Amygdala (tissue), 56 donors: ENCODE measurements at places on chromosomes 1 and 21.

GRCh38 chr1:6035719-6036118 lies 10.0 kb upstream of the KCNAB2 start:
- no peak for DNase-seq

- DNase-seq, result no peak
These were observed 41.7 kb downstream of the FMO4 start for GRCh38 chr1:171355727-171356126.

GRCh38 chr1:48026275-48026674 lies 29.1 kb upstream of the TRABD2B start:
- no peak for DNase-seq

DNA sequence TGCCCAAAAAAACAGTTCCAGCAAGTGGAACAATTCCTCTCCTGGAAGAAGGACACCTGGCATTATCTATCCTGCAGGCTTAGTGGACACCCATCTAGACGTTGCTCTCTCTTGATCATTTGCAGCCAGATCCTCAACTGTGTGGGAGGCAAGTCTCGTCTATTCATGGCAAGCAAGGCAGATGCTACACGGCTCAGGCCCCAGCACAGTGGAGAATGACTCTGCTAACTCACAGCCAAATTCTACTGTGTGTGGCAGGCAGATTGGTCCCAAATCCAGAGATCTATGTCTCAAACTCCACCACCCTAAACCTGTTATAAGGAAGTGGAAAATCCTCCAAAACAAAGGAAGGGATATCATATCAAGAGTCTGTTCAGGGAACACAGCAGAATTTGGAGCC lies 7.0 kb downstream of the TNNT2 start:
- no peak for DNase-seq

- DNase-seq, result no peak
These were observed 29.6 kb upstream of the AGL start for GRCh38 chr1:99820546-99820945.

DNA sequence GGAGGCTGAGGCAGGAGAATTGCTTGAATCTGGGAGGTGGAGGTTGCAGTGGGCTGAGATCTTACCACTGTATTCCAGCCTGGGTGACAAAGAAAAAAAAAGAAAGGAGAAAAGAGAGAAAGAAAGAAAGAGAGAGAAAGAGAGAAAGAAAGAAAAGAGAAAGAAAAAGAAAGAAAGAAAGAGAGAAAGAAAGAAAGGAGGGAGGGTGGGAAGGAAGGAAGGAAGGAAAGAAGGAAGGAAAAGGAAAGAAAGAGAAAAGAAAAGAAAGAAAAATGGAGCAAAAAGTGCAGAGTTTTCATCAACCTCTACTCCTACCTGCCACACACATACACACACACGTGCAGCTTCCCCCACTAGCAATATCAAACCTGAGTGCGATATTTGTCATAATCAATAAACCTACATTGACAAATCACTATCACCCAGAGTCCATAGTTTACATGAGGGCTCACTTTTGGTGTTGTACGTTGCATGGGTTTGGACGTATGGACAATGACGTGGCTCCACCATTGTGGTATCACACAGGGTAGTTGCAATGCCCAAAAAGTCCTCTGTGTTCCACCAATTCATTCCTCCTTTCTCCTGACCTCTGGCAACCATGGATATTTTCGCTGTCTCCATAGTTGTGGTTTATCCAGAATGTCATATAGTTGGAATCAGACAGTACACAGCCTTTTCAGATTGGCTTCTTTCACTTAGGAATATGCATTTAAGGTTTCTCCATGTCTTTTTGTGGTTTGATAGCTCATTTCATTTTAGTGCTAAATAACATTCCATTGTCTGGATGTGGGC lies 36.5 kb downstream of the EVA1C start:
- DNase-seq, result no peak

DNA sequence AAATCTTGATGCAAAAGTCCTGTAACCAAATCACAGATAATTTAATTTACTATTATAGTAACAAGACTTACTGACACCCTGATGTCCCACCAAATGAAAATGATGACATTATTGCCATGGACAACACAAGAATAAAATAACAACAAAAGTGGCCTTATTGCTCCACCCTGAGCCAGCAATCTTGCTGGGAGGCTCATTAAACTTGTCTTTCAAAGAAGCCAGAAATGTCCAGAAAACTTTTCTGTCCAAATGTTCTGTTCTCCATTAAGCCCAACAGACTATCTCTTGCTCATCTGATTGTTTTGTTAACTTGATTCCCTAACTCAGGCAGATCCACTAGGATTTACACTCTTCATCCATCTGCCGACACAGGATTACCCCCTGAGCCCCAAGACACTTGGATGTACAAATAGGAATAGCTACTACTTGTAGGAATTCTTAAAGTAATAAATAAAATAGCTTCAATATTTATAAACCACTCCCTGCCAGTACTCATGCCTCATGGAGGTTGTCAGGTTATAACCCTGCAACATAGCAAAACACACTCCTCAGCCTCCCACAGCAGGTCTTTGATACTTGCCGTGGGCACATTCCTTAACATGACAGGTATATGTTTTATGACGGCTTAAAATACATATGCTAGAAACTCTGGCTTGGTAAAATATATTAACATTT lies 84.9 kb downstream of the PTPN14 start:
- no peak for DNase-seq

DNA sequence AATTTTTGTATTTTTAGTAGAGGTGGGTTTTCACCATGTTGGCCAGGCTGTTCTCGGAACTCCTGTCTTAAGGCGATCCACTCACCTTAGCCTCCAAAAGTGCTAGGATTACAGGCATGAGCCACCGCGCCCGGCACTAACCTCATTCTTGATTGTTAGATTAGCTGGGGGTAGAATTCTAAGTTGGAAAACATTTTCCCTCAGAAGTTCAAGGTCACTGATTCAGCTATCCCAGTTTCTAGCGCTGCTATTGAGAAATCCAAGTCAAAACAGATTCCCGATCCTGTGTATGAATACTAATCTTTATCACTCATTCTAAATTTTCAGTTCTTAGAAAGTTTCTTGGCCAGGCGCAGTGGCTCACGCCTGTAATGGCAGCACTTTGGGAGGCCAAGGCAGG lies 24.4 kb upstream of the EFNA1 start:
- no peak for DNase-seq
